ENCODE measurements at places on chromosomes 5 and 9.
A peak's percentile ranks its signal among the peaks of the same experiment; 100 is the strongest.

DNA sequence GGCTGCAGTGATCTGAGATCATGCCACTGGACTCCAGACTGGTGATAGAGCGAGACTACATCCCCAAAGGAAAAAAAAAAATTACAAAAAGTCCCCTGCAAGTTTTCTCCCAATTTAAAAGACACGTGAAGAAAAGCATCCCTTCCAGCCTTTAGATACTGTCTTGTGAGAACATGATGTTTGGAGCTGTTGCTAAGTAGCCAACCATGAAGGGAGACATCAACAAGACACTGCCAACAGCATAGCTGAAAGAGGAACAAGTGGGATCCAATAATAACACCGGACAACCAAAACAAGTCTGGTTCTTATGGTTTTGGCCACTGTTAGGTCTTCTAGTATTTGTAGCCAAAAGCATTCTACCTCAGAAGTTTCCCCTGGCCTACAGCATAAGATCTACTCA is 118.9 kb upstream of the CCDC180 start:
- no peak for DNase-seq

DNA sequence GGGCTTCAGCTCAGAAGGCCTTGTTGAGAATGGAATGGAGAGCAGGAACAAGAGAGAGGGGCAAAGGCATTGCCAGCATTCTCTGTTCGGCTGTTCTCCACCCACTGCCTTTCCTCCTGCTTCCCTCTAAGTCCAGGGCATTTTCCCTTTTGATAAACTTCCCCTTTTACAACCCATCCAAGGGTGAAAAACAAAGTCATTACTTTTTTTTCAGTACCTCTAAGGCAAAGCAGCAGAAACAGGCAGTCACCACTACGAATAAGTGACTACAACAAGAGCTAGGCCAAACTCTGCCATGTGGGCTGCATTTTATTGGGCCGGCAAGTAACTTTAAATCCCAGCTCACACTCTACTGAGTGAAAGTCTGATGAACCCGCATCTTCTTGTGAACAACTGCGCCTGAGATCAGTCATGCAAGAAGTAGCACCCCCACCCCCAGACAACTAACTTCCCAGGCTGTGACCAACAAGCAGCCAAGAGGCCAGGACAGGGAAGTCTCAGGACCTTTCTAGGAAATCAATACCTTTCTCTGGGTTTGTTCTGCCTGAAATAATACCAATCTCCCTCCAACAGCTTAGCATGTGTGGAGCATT is 13.1 kb downstream of the IL7R start:
- no peak for DNase-seq

DNA sequence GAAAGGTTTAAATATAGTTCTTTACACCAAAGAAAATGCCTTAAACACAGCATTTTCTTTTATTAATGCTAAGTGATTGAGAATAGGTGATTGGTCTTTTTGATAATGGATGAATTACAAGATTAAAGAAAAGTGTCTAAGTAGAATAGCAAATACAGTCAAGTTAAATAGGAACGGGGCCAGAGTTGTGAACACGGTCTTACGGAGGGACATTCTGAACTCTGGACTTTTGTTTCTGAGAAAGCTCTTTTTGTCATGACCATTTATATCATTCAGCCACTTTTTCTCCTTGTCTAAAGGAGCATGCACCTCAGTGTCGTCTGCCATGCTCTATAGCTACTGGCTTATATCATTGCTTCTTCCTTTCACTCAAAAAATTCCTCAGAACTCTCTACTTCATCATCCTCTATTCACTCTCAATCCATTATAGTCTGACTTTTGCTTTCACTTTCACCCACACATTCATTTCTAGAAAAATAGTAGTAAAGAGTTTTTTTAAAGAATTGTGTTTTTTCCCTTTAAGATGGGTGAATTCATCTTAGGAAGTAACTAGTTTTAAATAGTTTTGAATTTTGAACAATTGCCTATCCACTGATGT is 263.0 kb upstream of the FBXL7 start:
- DNase-seq, result no peak

DNA sequence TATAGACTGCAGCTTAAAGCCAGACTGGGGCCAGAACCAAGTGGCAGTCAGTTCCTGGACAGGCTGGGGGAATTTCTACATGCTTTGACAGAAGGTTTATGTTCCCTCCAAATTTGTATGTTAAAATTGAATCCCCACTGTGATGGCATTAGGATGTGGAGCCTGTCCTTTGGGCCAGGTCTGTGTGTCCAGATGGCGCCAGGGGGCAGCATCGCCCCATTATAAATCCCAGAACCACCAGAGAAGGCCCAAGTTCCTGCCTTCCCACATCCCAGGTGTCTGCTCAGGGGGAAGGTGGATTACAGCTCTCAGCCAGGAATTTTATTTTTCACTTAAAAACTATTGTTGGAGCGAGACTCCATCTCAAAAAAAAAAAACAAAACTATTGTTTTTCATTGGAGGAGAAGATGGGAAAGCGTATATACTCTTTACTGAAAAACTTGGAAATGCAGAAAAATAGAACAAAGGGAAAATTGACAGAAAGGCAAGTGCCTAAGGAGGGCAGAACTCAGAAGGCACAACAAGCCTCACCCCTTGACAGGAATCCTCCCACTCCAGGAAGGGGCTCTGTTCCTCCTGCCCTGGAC is 5.0 kb downstream of the IL3 start:
- DNase-seq, result peak; percentile 85

DNA sequence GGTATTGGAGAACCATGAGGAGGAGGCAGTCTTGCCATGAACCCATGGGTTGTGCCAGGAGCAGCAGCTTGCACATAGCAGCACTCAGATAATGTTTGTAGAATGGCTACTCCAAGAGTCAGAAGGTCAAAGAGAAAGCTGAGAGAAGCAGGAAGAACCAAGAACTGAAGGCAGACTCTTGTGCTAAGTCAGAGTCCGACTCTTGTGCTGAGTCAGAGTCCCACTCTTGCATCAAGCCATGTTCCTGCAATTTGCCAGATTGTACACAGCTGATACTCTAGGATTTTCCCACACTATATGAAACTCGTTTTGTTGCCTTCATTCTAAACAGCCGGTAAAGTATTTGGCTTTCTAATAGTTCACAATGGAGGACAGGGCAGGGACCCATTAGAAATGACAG is 26.2 kb upstream of the HSPA9 start:
- peak; percentile 70 for DNase-seq

- no peak for DNase-seq
Observed at GRCh38 chr9:89771205-89771604, 166.4 kb downstream of the GADD45G start.

- no peak for DNase-seq
Observed at GRCh38 chr9:9973062-9973461, 639.7 kb downstream of the PTPRD start.

DNA sequence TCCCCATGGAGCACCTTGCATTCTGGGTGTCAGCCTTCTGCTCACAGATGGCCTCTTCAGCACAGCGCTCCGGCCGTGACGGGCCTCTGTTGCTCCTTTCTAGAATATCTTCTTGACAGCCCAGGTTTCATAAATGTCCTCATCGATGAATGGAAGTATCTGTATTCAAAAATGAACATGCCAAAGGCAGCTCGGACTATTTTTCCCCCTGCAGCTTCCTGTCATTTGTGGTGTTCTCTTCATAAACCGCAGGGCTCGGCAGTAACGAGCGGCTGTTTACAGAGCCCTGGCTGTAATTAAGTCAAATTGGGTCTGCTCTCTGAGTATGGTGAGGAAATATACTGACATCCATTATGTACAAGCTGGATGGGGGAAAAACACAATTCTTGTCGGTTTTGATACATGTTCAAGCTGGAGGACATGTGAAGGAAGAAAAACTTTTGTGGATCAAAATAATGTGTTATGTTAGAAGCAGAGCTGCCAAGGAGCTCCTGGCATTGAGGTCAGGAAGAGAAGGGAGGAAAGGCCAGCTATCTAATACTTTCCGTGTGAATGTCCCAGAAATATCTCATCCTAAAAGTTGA is 154.1 kb upstream of the CD180 start:
- no peak for DNase-seq

- DNase-seq, result no peak
Observed at GRCh38 chr5:52783226-52783959, 4.3 kb upstream of the ITGA1 start.

GRCh38 chr5:80466669-80467485 is 21.0 kb upstream of the FAM151B start:
- DNase-seq, result peak; percentile 4

DNA sequence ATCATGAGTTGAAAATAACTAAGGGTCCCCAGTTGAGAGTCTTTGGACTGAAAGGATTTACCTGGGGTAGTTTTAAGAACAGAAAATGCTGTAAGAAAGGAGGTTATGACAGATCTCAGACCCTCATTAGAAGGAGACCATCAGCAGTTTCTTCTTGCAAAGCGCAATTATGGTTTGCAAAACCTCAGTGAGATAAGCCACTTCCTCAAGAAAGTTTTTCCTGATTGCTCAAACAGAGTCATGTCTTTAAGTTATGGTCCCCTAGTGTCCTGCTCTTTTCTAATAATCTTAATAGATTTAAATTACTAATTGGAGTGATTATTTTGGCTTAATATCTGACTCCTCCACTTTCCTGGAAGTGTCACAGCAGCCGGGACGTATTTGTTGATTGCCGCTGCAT is 293.2 kb upstream of the KLF4 start:
- DNase-seq, result no peak

DNA sequence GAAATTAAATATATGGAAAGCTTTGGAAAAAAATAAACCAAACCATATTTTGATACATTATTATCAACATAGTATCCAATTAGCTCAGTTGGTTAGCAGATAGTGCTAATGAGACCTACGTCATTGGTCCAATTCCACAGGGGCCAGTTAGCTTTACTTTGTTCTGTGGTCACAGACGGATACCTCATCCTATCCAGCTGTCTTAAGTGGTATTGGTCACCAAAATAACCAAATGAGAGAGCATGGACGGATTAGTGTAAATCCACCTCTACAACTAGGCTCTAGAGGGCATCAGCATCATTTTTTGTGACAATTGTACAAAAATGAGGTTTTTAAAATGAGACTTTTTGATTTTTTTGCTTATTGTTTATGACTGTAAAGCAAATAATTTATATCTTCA is 364.2 kb downstream of the KIAA0825 start:
- DNase-seq, result no peak

GRCh38 chr9:89388084-89388867 is 70.0 kb downstream of the SECISBP2 start:
- DNase-seq, result no peak

DNA sequence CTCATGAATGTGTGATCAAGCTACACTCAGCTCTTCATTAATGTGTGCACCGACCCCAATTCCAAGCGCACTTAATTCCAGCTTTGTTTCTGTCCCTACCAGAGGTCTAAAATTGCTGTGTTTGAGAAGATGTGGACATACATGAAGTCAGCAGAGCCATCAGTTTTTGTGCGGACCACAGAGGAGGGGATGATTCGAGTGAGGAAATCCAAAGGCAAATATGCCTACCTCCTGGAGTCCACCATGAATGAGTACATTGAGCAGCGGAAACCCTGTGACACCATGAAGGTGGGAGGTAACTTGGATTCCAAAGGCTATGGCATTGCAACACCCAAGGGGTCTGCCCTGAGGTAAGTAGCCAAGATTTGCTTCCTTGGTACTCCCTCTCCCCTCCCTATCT is 268.6 kb downstream of the FAM114A2 start:
- no peak for DNase-seq

- DNase-seq, result no peak
Observed at GRCh38 chr9:69056191-69056815, 20.8 kb downstream of the FXN start.

GRCh38 chr9:98429613-98430012 is 174.2 kb upstream of the TBC1D2 start:
- DNase-seq, result peak; percentile 8

DNA sequence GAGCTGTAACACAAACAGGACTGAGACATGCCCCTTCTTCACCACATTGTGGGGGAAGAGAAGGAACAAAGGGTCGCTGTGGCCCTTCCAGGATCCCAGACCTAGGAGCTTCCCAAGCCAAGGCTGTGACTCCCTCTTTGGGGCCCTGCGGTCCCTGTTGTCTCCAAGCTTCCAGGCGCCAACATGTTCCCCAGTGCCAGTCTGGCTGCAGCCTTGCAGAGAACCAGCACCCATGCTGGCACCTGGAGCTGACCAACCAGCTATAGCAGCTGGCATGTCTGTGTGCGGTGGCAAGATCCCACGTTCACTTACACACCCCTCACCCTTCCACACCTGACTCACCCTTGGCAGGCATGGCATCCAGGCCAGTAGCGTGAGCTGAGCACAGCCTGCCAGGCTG is 20.7 kb upstream of the FANCC start:
- no peak for DNase-seq

DNA sequence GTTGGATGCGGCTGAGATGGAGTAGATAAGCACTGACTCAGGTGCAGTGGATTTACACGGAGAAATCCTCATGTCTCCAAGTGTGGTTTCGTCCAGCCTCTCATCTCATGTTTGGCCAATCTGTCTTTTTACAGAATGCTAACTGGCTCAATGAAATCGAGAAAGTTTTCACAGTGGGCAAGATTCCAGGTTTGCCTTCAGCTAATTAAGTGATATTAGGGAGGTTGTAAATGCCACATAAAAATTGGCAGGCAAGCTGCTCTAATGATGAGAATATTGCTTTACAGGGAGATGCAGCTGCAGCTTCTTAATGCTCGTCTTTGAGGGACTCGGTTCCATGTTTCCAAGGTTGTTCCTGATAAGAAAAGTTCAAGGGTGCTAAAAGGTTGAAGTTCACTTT is 23.7 kb downstream of the BARHL1 start:
- DNase-seq, result no peak

DNA sequence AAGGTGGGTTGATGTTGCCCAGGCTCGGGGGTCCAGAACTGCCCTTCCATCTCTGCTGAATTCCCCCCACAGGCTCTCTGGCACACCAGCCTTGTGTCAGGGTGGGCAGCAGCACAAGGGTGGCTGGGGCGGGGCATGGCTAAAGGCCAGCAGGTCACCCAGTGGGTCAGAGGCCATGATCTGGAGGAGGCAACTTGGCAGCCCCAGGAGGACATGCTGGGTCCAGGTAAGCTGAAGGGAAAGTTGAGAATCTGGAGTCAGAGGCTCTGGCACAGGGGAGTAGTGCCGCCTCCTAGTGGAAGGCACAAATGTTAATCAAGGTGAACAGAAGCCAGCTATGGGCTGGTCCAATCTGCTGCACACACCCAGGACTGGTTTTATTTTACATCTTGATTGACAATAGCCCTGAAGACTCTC is 6.2 kb downstream of the TMEM8B start:
- no peak for DNase-seq

GRCh38 chr9:121498487-121499176 is 1.0 kb downstream of the GGTA1 start:
- DNase-seq, result peak; percentile 42

DNA sequence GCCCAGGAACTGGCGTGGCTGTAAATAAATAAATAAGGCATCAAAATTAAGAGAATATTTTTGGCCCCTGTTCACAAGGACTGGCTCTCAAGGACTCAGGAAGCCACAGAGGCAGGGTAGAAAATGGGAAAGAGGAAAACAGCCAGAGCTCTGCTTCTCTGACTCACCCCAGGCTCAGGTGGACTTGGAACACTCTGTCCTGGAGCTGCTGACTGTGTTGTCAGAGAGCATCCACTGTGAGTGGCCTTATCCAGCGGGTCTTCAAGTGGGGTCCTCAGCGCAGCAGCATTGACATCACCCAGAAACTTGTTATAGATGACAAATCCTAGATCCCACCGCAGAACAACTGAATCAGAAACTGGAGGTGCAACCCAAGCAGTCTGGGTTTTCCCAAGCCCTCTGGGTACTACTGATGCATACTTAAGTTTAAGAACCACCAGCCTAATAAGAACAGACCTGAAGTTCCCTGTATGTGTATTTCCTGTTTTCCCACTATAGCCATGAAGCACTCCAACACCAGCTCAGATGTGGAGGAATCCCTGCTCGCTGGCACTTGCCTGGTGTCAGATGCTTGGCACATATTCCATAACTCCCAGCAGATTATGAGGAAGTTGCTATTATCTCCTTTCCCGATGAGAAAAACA is 20.5 kb downstream of the ADRA1B start:
- DNase-seq, result no peak
